Hematopoietic multipotent progenitor cell treated with erythropoietin and hydrocortisone succinate and interleukin-3 and kit ligand, for 17 days (in vitro differentiated cells): ENCODE measurements at places on chromosomes 6 and 20.

GRCh38 chr20:24732076-24732475 is 217.0 kb upstream of the CST7 start:
- DNase-seq = no peak

DNA sequence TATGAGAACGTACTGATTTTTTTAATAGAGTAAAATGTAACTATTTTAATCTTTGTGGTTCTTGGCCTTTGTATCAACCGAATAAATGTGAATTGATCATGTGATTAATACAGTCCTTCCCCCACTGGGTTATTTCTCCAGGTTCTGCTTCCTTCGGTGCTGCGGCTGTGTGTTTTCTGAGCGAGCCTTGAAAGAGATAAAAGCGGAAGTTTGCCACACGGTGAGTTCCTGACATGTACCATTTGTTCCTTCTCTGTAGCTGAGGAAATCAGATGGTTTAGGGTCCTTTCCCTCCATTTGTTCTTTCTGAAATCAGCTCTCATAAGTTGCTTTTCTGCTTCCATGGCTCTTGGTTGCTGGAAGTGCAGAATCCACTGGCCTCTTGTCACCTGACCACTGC is 15.5 kb downstream of the RTF2 start:
- no peak for DNase-seq

DNA sequence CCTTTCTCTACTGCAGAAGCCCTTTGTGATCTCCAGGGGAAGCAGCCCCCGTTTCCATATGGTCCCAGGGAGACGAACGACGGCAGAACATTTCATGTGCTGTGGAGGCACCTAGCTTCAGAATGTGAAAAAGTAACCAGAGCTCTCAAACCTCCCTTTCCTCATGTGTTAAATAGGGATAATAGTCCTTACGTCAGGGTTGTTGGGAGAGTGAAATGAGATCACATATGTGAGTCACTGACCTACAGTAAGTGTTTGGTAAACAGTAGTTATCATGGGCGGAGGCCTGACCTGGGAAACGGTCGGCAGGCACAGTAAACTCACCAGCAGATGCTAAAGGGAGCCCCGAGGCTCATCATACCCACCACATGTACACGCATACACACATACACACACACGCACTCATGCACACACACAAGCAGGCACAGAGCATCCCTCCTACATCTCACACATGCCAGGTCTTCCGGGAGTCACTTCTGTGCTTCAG is 89.7 kb downstream of the LY86 start:
- peak; percentile 83 for DNase-seq

DNA sequence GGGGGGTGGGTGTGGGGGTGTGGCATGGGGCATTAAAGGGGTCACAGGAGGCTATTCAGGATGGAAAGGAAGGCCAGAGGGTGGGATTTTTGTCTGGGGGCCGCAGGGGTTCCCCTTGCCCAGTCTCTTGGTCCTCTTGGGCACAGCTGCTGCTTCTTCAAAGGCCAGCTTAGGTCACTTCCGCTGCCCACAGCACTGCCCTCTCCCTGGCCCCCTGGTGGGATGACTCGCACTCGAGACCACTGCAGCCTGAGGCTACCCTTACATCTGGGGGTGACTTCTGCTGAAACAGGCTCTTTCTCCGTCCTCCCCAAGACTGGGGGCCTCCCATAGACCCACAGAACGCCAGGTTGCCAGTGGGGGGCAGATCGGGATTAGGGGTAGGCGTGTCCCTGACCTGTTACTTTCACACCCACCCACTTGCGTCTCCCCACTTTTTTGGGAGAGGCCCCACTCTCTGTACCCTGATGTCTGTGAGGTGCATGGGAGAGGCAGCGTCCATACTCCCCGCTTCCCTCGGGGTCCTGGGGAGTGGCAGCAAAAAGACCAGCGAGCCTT is 1.3 kb downstream of the LKAAEAR1 start:
- no peak for DNase-seq

GRCh38 chr6:30319146-30319835 is 7.4 kb upstream of the TRIM39 start:
- no peak for DNase-seq

DNA sequence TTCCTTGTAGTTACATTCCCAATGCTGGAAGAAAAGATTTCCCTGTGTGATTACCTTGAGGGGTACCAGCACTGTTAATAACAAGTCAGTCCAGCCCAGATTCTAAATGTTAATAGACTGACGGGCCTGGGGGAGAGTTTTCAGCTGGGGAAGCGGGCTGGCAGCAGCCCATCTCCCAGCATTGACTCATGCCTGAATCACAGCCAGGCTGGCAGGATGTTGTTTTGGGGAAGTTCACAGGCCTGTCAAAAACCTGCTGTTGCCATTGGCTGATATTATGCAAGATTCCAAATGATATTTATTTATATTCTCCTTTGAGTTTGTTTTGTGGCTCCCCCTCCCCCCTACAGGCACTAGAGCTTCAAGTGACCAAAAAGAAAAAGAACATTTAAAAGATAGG is 213.9 kb upstream of the CNR1 start:
- DNase-seq = no peak

DNA sequence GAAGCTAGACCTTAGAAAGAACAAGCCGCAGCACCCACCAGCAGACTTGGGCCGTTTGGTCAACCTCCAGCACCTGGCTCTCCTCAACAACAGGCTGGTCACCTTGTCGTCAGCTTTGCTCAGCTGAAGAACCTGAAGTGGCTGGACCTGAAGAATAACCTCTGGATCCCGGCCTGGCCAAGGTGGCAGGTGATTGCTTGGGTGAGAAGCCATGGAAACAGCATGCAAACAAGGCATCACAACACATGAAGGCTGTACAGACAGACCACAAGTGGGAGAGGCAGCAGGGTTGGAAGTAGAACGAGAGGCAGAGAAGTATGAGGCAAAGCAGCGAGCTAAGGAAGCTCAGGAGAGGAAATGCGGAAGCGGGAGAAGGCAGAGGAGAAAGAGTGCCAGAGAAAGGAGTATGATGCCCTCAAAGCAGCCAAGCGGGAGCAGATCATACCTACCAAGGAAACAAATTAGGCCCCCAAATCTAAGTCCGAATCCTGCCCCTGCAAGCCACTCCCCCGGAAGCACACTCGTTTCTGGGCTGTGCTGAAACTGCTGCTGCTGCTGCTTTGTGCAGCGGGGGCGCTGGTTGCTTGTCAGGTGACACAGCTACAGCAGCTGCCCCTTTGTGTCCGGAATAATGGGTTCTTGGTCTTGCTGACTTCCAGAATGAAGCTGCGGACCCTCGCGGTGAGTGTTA is 121.6 kb upstream of the LGSN start:
- no peak for DNase-seq

DNA sequence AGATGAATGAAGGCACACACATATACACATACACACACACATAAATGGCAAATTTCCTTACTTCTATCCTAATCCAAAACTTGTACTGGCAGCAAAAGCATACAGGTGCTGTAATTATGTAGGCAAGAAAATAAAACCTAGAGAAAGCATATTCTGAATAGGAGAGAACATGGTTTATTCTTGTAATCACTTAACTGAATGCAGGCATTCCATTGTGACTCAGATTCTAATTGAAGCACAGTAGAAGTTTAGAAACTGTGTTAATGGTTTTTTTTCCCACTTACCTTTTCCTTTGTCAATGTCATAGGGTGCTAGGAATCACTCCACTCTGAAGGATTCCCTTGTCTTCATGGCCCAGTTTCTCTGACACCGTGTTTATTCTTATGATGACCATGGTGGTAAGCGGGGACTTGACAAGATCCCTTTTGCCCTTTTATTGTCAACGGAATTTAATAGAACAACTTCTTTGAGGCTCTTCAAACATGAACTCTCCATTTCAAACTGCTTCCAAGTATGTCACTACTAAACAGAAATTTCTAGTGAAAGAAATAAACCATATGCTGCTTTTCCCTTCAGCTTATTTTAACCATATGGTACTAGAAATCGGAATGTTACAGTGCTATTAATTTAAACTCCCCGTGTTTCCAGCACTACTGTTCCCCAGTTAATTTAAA is 164.2 kb downstream of the OGFRL1 start:
- DNase-seq = no peak

- DNase-seq = no peak
These were observed 102.0 kb downstream of the POPDC3 start for GRCh38 chr6:105077596-105078385.
